NCI-H2171 (cell line): ENCODE measurements at places on chromosomes 11 and 22.

DNA sequence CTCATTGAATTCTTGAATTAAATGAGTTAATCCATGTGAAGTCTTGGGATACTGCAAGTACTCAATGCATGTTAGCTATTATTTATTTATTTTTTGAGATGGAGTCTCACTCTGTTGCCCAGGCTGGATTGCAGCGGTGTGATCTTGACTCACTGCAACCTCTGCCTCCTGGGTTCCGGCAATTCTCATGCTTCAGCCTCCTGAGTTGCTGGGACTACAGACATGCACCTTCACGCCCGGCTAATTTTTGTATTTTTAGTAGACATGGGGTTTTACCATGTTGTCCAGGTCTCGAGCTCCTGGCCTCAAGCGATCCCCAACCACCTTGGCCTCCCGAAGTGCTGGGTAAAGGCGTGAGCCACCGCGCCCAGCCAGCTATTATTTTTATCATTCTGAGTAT lies 9.4 kb downstream of the MMP7 start:
- no peak for DNase-seq

- no peak for DNase-seq
Measured at GRCh38 chr11:98621767-98622166, 399.0 kb upstream of the CNTN5 start.

DNA sequence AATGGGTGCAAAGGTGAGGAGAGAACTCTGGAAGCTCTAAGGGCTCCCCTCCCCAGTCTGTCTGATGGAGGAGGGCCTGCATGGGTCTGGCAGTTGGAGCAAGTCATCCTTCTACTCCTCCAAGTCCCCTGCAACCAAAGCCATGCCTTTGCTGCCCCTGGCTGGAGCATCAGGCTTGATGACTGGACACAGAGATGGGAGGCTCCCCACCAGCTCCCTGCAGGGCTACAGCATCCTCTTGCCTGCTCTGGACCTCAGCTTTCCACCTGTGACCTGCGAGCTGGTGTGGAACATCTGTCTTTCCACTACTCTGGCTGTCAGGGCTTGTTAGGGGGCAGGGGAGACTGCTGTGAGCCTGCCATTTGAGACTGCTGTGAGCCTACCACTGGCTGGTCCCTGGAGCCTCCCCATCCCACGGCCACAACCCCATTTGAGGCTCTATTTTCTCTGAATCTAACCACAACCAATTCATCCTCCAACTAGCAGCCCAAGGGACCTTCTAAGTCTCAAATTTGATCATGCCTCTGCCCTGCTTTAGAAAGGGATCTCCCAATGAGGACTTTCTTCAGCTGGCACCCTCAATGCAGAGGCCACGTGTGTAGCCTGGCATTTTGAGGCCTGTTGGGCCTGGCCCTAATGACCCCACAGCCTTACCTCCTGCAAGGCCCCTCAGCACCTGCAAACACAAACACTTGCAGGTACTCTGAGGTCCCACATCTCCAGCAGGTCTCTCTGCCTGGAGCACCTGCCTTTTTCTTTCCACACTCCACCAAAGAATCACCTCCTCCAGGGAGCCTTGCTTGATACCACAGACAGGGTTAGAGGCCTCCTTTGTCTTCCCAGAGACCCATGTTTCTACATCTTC lies 9.9 kb downstream of the P2RY6 start:
- no peak for DNase-seq

DNA sequence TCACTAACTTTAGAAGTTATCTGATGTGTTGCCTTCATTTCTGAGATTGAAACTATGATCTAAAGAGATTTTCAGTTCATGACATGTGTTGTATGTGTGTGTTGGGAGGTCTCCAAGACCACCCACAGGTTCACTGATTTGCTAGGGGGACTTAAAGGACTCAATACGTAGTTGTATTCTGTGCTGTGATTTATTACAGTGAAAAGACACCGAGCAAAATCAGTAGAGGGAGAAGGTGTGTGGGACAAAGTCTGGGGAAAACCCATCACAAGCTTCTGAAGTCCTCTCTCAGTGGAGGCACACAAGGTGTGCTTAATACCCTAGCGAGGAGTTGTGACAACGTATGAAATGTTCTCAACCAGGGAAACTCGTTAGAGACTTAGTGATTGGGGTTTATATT lies 35.6 kb downstream of the RNF169 start:
- DNase-seq, result no peak

DNA sequence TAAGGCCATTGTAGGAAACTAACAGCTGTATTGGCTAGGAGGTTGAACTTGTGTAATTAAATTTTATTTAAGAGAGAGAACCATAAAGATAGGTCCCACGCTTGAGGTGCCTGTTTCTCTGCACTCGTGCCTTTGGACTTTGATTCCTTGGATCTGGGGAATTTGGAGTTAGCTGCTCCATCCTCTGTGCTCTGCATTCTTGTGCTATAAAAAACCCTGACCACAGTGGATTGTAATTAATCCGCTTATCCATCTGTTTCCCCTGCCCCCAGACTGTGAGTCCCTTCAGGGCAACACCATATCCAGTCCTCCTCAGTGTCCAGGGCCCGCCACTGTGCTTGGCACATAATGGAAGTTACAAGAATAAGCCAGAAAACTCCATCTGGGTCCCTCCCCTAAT lies 169.8 kb downstream of the SPON1 start:
- no peak for DNase-seq

GRCh38 chr22:46295277-46295971 lies 1.2 kb upstream of the GTSE1 start:
- DNase-seq, result no peak

DNA sequence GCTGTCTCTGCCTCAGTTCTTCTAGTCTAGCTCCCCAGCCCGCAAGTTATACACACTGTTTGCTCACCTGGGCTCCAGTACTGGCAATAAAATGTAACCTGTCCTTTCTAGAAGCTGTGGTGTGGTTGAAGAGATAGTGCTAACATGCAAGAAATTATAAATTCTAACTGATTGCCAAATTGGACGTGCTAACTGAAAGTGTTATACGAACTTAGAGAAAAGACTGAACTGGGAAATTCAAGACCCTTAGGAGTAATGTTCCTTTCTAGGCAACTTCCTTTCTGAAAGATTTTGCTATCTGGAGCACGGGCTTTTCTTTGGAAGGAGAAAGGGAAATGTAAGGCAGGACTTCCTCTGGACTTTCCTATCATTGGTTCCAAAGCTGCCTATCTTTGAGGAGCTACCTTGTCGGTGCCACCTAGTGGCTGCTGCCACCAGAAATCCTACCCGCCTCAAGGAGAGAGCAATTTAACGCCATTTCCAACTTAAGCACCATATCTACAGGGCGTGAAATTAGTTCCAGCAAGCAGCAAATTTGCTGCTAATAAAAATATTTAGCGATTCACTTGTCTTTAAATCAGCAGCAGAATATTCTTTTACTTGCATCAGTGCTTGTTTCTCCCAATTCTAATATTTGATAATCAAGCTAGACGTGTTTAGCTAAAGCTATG lies 12.7 kb upstream of the TMEM218 start:
- DNase-seq, result peak; percentile 45

- DNase-seq, result no peak
Measured at GRCh38 chr11:44351898-44352498, 42.1 kb upstream of the ALX4 start.

- DNase-seq, result no peak
Measured at GRCh38 chr22:39287076-39287725, 32.2 kb downstream of the RPL3 start.

DNA sequence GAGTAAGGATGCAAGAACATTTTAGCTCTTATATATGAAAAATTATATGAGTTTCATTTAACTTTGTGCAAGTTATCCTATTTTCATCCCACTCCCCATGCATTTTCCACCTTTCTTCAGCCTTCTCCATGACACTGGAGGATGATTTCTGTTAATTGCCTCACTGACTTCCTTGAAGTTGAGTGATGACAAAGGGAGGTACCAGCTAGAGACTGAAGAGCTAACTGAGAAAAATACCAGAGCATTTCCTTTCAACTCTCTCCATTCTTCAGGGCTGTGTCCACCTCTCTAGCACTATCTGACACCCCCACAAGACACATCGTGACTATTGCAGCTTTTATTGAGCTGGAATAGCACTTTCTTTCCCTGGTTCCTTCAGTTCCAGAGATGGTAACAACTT lies 711.6 kb upstream of the LRRC4C start:
- no peak for DNase-seq

DNA sequence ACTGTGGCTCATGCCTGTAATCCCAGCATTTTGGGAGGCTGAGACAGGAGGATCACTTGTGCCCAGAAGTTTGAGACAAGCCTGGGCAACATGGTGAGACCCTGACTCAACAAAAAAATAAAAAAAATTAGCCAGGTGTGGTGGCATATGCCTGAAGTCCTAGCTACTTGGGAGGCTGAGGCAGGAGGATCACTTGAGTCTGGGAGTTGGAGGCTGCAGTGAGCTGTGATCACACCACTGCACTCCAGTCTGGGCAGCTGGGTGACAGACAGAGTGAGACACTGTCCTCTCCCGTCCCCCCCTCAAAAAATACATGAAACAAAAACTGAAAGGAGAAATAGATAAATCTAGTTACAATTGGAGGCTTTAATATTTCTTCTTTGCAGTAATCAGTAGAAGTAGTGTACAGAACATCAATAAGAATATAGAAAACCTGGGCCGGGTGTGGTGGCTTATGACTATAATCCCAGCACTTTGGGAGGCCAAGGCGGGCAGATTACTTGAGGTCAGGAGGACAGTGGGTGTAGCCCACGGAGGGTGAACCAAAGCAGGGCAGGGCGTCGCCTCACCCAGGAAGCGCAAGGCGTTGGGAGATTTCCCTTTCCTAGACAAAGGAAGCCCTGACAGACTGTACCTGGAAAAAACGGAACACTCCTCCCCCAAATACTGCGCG lies 19.6 kb upstream of the DLAT start:
- no peak for DNase-seq

DNA sequence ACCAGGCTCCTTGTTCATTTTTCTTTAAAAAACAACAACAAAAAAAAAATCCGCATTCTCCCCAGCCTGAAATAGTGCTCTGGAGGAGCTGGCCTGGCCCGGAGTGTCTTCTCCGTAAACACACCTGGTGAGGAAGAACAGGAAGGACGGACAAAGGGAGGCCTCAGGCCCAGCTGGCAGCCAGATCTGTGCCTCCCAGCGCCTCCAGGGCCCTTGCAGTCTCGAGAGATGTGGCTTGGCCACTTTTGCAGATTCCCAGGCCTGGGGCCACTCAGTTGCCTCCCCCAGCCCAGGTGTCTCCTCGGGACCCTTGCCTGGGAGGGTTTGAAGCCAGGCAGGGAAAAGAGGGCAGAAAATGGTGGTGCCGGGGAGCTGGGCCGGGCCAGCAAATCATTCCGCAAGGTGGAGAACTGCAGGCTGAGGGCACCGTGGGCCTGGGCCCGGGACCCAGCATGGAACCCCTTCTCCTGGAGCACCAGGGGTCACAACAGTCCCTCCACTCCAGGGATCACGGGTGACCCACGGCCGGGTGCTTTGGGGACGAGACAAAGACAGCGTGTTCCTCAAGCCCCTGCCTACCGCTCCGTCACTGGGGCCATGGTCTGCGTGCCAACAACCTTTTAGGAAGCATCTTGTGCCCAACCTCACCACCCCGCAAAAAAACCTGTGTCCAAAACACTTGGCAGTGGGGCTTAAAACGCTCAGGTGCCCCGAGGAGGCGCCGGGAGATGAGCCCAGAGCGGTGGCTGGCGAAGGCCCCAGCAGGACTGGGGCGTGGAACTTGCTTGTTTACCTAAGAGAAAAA lies 67.1 kb upstream of the WNT7B start:
- DNase-seq, result no peak

DNA sequence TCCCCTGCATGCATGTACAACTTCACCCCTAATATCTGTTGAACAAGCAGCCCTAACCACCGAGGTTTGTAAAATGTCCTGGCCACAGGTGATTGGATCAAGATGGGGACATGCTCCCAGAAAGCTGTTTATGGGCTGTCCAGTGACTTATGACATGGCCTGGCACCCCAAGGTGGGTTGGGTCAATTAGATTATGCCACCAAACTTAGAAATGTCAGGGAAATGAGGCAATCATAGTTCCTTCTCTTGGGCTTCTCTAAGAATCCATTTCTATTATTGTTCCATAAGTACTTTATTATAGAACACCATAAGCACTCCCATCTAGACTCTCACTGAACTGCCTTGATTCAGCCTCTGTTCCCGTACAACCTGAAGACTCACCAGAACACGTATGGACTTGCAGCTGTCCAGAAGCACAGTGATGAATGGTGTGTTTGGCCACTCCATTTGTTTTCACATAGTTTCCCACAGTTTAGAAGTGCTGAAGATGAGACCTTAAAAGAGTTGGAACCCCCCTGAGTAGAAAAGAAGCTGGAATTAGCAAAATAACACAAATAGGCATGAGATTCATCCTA lies 45.5 kb upstream of the OLFML1 start:
- no peak for DNase-seq

- no peak for DNase-seq
Measured at GRCh38 chr22:38451404-38451803, 3.6 kb downstream of the KCNJ4 start.

DNA sequence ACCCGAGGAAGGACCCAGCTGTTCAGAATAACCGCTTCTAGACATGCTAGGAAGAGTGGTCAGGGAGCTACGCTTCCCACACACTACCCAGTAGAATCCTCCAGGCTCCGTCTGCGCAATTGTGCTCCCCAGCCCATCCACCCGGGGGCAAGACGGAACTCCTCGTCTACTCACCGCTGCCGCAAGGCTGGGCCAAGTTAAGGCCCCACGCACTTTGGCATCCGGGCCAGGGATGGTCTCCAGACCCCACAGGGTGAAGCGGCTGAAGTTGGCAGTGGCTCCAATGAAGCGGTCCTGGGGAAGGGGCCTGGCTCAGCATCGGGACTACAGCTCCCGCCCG lies 757 bp downstream of the RNASEH2C start:
- no peak for DNase-seq

GRCh38 chr22:39276440-39277141 lies 31.8 kb upstream of the PDGFB start:
- DNase-seq, result no peak

DNA sequence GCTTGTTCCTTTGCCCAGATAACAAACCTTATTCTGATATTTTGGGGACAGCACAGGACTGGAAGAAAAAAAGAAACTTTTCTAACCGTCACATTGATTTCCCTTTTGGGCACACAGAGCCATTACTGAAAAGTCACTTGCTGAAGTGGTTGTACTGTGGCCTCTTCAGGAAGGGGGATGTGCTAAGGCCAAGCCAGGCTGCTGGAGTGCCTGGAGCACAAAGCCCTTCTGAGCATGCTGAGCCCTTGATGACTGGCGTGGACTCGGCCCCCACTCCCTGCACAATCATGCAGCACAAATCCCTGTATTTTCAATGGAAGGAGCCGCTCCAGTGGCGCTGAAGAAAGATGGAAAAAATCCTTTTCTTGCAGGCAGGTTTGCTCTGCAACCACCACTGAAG lies 164.2 kb downstream of the NTM start:
- DNase-seq, result no peak

- DNase-seq, result no peak
Measured at GRCh38 chr22:43053176-43053575, 36.0 kb downstream of the TTLL1 start.
